GOT3 (cell line): ENCODE measurements at places on chromosomes 1 and 21.

- no peak for DNase-seq
These were observed 19.7 kb downstream of the BTG2 start for GRCh38 chr1:203325026-203325417.

DNA sequence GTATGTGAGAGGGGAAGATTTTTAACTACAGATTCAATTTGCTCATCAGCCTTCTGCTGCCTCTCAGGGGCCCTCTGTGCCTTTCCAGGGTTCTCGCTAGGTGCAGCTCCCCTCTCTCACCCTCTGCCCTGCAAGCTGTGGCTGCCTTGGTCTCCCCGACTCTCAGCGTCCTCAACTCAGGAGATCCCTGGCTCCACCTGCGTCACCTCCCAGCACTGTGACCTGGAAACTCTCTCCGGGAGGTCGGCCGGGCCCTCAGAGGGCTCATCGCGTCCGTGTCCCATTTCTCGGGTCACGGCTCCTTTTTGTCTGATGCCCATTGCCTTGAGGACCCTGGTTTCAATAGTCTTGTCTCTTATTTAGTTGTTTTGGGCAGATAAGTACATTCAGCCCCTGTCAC is 63.5 kb upstream of the ADARB1 start:
- DNase-seq, result no peak

DNA sequence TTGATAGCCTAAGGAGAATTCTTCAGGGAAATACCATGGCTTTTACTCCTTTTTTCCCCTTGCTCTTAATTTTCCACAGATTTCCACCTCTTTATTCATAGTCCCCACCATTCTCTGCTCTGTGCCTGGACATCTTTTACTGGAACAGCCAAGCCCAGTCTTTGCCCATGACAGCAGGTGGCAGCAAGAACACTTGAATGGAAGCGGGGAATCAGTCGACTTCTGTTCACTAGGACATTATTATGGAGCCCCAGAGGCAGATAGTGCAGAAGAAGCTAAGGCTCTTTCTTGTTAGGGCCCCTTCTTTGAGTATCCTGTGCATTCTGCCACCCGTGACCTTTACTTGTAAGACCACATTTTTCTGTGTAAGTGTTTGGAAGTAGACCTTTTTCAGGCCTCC is 6.3 kb downstream of the OR14I1 start:
- no peak for DNase-seq

DNA sequence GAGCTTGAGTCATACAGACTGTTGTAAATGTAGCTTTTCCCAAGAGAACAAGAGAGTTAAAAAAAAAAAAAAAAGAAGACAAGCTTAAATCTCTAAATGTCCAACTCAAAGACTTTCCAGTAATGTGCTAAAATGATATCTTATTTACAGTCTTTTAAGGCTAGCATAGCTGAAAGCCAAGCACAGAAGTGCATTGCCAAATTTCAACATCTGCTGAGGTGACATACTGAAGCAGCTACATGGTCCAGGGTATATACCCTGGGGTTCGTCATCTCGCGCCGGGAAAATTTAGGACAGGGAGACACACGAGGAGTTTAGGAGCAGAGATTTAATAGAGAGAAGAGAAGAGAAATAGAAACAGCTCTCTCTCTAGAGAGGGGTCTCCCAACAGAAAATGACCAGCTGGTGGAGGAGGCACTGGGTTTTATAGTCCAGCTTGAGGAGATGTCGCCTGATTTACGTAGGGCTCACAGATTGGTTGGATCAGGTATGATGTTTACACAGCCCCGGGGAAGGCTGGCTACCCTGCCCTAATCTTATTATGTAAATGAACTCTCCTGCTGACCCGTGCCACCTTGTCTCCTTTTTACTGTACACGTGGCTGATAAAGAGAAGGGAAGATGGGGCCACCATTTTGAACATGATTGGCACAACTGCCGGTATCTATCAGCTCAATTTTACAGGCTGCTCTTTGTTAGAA is 172.7 kb downstream of the TRIM33 start:
- no peak for DNase-seq

- no peak for DNase-seq
These were observed 298.0 kb downstream of the KCTD3 start for GRCh38 chr1:215865060-215865459.

GRCh38 chr1:19205403-19205802 is 4.7 kb downstream of the UBR4 start:
- DNase-seq, result no peak

- no peak for DNase-seq
These were observed 8.1 kb upstream of the STMN1 start for GRCh38 chr1:25914074-25914995.

GRCh38 chr1:59505596-59506028 is 208.7 kb downstream of the FGGY start:
- no peak for DNase-seq

GRCh38 chr1:218164111-218164929 is 120.8 kb upstream of the RRP15 start:
- DNase-seq, result no peak

DNA sequence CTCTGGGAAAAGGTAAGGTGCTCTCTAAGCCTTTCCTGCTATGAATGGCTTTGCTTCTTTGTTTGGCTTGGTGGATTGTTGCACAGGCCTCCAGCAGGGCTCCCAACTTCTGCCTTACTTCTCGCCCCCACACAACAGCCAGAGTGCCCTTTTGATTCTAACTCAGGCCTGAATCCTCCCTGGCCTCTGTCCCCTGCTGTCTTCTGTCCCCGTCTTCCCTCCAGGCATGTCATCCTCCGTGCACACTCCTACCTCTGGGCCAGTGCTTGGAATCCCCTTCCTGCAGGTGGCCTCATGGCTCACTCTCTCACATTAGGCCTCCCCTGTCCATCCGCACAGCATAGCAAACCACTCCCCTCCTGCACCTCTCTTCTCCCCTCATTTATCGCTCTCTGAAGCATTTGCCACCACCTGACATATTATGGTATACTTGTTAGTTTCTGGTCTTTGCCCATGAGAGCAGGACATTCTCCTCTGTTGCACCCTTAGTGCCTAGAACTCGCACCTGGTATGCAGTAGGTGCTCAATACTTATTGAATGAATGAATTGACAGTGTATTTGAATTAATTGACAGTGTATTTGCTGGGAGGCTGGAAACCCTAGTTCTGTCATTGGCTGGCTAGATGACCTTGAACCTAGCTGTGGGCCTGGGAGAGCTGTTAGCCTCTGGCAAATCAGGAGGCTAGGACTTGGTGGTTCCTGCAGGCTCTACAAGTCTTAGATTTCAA is 2.9 kb downstream of the ZDHHC18 start:
- DNase-seq, result no peak

DNA sequence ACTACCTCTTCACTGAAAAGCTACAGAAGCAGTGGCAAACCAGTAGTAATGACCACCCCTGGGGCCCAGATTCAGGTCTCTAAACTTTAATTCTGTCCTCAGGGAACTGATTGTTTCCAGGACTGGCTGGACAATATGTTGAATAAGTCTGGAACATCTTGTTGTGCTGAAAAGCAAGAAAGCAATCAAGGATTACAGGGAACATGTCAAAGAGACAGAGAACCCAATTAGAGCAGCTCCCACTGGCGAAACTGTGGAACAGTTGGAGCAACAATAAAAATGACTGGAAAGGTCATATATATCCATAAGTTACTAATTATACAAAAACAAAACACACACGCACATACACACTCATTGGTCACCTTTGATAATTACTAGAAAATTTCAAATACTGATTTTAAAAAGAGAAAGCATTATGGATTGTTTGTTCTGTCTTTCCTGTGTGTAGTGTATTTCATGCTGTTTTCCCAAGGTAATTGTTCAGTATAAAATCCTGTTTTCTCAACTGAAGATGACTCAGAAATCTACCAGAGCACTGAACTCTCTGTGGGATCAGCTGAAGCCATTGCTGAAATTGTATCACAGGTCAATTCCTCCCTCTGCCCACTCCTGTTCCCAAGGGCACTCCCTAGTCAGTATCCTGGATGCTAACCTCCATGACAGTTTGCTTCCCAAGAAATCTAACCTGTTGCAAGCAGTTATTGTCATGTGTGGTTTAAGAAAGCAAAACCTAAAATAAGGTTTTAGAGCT is 83.6 kb upstream of the RGS1 start:
- DNase-seq, result no peak

DNA sequence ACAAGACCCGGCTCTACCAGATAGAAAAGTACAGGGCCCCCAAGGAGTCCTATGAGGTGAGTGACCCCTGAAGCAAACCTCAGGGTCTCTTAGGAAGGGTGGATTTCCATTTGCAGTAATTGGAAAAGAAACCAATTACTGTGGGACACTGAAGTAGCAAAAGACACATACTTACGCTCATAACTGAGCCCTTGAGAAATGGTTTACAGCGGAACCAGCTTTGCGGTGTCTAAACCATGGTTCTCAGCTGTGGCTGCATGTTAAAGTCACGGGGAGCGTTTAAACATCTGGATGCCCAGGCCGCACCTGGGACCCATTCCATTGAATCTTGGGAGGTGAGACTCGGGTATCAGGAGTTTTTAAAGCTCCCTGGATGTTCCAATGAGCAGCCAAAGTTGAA is 110.7 kb downstream of the HUNK start:
- DNase-seq, result no peak

- no peak for DNase-seq
These were observed 151.6 kb downstream of the DISC1 start for GRCh38 chr1:231778009-231778719.

DNA sequence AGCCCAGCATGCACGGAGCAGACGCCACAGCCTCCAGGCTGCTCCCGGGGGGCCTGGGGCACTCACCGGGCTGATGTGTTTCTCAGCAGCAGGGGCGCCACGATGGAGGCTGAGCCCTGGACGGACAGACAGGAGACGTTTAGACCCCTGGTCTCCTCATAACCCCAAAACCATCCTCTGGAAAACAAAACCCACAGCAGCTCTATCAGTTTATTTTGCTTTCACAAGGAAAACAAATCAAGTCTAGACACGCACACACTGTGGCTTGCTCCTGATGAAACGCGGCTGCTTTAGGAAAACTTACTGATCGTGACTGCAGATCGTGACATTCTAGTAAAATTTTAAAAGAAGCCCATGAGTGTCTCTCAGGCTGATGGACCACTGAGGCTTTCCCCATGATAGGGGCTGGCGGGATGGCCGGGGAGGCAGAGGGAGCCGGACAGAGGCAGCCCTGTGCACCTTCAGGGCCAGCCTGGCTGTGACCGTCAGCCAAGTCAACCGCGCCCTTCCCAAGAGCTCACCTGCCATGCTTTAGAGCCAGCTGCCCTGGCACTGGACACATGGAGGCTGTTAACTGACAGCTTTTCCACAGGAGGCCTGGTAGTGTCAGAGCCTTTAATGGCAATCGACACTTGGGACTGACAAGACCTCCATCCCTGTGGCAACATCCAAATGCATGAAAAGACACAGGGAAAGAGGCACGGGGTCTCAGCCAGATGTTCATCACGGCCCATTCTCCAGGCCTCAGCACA is 5.2 kb downstream of the POFUT2 start:
- DNase-seq, result no peak

GRCh38 chr1:165915480-165915879 is 88.1 kb downstream of the UCK2 start:
- no peak for DNase-seq

DNA sequence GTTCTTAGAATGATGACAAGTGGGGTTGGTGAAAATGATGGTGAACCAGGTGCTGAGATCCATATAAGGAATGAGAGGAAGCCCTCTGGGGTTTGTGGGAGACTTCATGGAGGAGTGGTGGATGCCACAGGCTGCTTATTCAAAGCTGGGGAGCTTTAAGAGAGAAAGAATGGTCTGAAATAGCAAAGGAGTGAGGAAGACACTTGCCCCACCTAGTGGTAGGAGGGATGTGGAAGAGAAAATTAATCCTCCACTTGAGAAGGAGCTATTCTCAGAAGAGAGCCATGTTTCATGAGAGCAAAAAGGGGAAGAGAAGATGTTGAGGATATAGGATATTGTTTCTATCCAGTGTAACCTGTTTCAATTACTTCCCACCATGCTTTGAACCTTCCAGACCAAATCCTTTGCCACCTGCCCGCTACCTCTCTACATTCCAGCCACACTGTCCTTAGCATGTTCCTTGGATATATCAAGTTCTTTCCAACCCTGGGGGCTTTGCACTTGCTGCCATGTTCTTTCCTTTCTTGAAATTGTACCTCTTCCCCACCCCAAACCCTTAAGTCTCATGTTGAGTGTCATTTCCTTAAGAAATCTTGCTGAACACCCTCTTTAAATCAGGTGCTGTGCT is 19.6 kb upstream of the ZNF648 start:
- no peak for DNase-seq

DNA sequence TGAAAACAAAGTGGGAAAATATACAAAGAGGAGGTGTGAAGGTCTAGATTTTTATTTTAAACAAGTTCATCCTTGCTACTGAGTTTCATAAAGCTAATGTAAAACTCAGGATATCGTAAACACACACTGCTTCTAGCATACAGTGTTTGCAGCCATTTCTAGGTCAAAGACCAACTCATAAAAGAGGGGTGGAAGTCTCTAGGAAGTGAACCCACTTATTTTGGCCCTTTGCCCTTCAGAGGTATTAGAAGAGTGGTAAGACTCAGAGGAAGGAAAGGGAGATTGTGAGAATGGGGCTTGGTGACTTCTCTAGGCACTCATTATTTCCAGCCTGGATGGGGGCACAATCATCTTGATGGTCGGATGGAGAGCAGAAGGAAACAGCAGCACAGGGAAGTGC is 91.2 kb downstream of the TNFSF18 start:
- DNase-seq, result no peak

DNA sequence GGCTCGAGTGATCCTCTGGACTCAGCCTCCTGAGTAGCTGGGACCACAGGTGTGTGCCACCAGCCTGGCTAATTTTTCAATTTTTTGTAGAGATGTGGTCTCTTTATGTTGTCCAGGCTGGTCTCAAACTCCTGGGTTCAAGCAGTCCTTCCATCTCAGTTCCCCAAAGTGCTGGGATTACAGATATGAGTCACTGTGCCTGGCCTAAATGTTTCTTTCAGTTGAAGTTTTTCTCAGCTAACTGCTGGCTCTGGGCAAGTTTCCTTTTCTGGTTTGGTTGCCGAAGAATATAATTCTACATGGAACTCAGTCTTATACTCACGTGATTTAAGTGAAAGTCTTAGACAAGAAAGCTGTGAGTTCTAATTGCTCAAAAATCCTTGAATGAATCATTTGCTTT is 57.0 kb downstream of the SASS6 start:
- no peak for DNase-seq

GRCh38 chr1:209564849-209565248 is 18.7 kb upstream of the CAMK1G start:
- no peak for DNase-seq

GRCh38 chr1:3695326-3696217 is 43.3 kb downstream of the TP73 start:
- no peak for DNase-seq

DNA sequence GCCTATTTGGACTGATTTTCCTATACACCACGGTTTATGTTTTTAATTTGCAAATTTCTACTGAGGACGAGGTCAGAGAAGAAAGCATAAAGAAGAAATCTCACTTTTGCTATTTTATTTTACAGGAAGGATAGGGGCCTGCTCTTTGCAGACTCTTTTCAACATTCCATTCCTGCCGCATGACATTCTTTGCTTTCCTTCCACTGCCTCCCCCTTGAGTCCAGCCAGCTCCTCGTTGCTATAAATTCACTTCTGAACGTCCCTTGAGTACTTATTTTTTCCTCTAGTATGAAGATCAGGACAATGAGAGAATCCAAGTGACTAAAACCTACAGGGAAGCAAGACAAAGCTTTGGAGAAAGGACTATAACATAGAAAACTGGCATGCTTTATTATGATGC is 53.4 kb upstream of the PTGFR start:
- no peak for DNase-seq

- no peak for DNase-seq
These were observed 119.5 kb upstream of the HOOK1 start for GRCh38 chr1:59695252-59695651.
